ENCODE measurements at places on chromosomes 2 and 18. TPM values are rescaled to one million over a fixed set of nuclear protein-coding genes. Genes with fewer than 3 reads are reported as not detected.

- H3K4me3 ChIP-seq, result no peak overlapping the region
- H3K4me1 ChIP-seq, result peaks cover 5% of the 10 kb centered on the region
- no peak for DNase-seq
- no peaks in the 10 kb centered on the region for H3K27me3 ChIP-seq
- no peak overlapping the region for H3K27ac ChIP-seq
Observed at GRCh38 chr2:64491426-64491825, 32.7 kb upstream of the AFTPH start.

DNA sequence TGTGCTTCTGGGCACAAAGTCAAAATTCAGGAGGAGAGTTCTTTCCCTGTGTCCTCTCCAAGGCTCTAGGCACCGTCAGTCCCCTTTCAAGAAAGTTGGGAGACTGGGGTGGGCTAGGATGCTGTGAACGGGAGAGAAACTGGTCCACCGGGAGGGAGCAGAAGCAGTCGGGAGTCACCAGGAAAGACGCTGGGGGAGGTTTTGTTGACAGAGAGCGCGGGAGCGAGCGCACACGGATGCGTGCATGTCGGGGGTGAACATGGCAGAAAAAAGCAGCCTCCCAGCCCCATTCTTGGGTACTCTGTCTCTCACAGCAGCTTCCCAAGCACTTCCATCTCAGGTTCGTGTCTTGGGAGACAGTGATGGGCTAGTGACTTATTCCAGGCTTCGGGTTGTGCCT lies 97.1 kb upstream of the PXDN start:
- H3K36me3 ChIP-seq, result no peaks in the 10 kb centered on the region
- no peaks in the 10 kb centered on the region for H3K4me1 ChIP-seq
- no peaks in the 10 kb centered on the region for H3K27me3 ChIP-seq
- H3K27ac ChIP-seq, result no peak overlapping the region
- H3K4me3 ChIP-seq, result no peak overlapping the region
- DNase-seq, result no peak

DNA sequence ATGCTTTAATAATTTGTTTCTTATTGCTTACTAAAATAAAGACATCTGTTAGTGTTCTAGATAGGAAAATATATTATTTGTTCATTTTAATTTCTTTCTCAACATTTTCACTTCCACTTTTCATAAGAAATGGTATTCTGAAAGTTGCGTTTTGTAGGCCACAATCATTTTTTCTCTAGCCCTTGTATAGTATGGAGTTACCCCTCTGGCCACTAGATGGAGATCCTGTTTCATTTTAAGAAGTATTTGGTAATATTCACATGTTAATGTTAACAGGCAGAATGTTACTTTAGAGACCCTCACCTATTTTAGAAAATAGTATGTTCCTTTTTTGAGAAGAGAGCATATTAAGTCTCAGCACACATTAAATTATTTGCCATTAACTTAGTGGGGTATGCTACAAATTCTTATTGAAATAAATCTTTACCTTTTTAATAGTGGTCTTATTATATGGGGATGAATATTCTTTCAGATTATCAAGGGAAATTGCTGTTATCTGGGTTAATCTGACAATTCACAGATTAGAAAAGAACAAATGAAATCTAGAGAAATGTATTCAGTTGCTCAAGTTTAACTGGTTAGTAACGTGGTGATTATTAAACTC lies 73.9 kb upstream of the TTC27 start:
- no peaks in the 10 kb centered on the region for H3K36me3 ChIP-seq
- H3K4me1 ChIP-seq, result no peaks in the 10 kb centered on the region
- H3K4me3 ChIP-seq, result no peak overlapping the region
- DNase-seq, result no peak
- no peak overlapping the region for H3K27ac ChIP-seq
- H3K27me3 ChIP-seq, result no peaks in the 10 kb centered on the region

DNA sequence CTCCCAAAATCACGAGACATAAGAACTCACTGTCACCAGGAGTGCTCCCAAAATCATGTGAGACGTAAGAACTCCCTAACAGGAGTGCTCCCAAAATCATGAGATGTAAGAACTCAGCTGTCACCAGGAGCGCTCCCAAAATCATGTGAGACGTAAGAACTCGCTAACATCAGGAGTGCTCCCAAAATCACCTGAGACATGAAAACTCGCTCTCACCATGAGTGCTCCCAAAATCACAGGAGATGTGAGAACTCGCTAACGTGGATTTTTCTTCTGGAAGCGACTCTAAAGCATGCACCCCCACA lies 53.1 kb downstream of the CTDP1 start:
- H3K36me3 ChIP-seq, result peaks cover 90% of the 10 kb centered on the region
- DNase-seq, result no peak
- no peaks in the 10 kb centered on the region for H3K4me1 ChIP-seq
- no peaks in the 10 kb centered on the region for H3K27me3 ChIP-seq
- no peak overlapping the region for H3K4me3 ChIP-seq
- H3K27ac ChIP-seq, result no peak overlapping the region

SEMA4F gene
- total RNA-seq, result 2.8 TPM

Measured in esophagus muscularis mucosa (tissue), 4 donors.